NCI-H2171 (cell line): ENCODE measurements at places on chromosomes 11 and 22.

DNA sequence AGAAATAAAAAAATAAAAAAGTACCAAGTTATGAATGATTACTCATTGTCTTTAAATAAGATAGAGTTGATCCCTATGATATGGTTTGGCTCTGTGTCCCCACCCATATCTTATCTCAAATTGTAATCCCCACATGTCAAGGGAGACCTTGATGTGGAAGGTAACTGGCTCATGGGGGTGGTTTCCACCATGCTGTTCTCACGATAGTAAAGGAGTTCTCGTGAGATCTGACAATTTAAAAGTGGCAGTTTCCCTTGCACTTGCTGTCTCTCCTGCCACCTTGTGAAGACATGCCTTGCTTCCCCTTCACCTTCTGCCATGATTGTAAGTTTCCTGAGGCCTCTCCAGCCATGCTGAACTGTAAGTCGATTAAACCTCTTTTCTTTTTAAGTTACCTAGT is 18.8 kb downstream of the QSER1 start:
- no peak for DNase-seq

- no peak for DNase-seq
Observed at GRCh38 chr11:2668876-2669275, 30.9 kb downstream of the KCNQ1OT1 start.

DNA sequence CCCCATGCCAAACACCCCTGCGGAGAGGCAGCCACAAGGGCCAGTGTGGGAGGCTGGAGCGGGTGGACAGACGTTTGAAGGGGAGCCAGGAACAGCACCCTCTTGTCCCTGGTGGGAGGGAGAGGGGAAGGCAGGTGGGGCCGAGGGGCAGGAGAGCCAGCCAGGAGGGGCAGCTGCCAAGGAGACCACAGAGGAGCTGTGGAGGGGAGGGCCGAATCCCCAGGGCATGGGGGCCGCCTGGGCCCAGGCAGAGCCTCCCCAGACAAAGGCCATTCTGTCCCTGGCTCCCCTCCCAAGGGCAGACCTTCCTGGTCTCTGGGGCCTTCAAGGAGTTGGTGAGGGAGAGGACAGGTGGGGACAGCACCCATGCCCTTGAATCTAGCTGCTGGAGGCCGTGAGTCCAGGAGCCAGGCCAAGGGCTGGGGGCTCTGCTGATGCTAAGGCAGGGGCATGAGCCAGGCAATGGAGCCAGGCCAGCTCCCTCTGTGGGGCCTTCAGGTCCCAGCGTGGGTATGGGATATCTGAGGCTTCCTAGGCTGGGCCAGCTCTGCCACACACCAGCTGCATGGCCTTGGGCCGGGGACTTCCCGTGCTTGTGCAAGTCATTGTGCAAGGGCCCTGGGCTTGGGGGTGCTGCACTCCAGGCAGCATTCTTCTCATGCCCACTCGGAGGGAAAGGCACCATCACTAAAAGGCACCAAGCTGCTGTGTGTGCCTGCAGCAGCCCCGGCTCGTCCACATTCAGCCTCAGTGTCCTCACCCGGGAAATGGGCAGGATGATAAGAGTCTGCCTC is 11.4 kb downstream of the EMID1 start:
- DNase-seq, result no peak

- DNase-seq, result no peak
Observed at GRCh38 chr22:47175151-47176025, 412.9 kb downstream of the TBC1D22A start.
